ENCODE measurements at places on chromosomes 6 and 20.

- DNase-seq, result no peak
Observed at GRCh38 chr20:32462900-32463641, 104.9 kb downstream of the ASXL1 start.

DNA sequence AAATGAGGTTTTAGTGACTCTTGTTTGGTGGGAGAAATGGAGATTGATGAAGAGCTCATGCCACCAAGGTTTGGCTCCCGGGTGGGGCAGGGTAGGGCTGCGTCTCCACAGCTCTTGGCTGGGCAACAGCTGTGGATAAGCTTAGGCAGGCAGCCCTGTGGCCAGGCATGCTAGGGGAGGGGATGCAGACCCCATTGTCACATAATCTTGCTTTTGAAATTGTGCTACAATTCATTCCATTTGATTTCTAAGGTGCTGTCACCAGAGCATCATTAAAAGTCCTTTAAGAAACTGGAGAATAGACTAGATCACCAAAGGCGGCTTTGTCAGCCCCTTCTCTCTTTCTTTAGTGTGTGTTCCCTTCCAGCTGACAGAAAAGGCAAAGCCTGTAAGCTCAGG lies 574.2 kb upstream of the JAG1 start:
- no peak for DNase-seq

DNA sequence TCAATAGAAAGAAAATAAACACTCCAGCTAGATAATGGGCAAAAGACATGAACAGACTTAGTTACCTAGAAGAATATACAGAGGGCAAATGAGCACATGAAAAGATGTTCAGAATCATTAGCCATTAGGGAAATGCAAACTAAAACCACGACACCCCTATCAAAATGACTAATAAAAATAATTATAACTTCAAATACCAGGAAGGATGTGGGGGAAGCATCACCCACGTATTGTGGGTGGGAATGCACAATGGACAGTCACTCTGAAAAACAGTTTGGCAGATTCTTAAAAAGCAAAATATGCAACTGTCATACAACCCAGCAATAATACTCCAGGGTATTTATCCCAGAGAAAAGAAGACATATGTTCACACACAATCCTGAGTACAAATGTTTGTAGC lies 92.6 kb downstream of the DLL1 start:
- DNase-seq, result no peak

- DNase-seq, result no peak
Observed at GRCh38 chr6:88702956-88703556, 260.4 kb downstream of the RNGTT start.

DNA sequence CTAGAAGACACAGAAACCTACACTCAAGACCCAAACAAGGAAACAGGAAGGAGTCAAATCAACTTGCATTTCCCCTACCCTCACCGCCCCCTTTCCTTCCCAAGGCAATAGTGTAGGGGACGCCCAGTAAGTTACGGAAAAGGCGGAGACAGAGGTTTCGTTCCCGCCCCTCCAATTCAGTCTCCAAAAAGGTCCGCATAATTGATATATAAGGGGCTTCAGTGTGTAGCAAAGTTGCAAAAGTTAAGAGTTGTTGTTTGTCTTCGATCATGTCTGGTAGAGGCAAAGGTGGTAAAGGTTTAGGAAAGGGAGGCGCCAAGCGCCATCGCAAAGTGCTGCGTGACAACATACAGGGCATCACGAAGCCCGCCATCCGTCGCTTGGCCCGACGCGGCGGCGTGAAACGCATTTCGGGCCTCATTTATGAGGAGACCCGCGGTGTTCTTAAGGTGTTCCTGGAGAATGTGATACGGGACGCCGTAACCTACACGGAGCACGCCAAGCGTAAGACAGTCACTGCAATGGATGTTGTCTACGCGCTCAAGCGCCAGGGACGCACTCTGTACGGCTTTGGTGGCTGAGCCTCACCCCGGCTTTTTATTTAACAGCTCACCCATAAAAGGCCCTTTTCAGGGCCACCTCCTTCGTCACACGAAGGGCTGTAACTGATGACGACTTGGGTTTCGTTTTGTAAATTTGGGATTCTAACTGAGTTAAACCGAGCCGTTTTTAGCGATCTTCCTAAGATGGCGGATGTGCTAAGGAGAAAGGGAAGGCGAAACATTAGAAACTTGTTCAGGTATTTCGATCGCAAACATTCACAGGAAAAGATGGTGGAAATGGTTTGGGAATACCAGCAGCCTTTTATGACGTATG lies 124.6 kb upstream of the BTN3A2 start:
- peak; percentile 59 for DNase-seq

GRCh38 chr6:156881687-156882629 lies 104.8 kb downstream of the ARID1B start:
- no peak for DNase-seq

- DNase-seq, result no peak
Observed at GRCh38 chr6:170093658-170094596, 197.0 kb downstream of the DLL1 start.

GRCh38 chr6:143647732-143648131 lies 30.0 kb upstream of the PHACTR2 start:
- DNase-seq, result no peak

DNA sequence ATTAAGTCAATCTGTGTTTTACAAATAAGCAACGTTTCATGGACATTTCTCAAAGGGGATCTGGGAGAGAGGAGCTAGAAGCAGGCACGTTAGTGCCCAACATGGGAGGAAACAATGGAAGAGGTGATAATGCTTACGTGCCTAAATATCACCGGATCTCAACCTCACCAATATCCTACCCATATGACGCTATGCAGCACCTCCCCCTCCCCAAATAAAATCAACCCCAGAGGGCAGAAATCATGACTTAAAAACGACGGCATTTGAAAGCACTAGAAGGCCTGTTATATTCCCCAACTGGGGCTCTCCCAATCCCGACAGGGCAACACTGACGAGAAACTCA lies 425 bp downstream of the HBS1L start:
- DNase-seq, result no peak

GRCh38 chr20:19937651-19938420 lies 79.3 kb upstream of the NAA20 start:
- DNase-seq, result peak; percentile 12

GRCh38 chr6:103081126-103081525 lies 1687.6 kb downstream of the GRIK2 start:
- no peak for DNase-seq

GRCh38 chr6:3345836-3346235 lies 87.1 kb downstream of the PSMG4 start:
- DNase-seq, result no peak

DNA sequence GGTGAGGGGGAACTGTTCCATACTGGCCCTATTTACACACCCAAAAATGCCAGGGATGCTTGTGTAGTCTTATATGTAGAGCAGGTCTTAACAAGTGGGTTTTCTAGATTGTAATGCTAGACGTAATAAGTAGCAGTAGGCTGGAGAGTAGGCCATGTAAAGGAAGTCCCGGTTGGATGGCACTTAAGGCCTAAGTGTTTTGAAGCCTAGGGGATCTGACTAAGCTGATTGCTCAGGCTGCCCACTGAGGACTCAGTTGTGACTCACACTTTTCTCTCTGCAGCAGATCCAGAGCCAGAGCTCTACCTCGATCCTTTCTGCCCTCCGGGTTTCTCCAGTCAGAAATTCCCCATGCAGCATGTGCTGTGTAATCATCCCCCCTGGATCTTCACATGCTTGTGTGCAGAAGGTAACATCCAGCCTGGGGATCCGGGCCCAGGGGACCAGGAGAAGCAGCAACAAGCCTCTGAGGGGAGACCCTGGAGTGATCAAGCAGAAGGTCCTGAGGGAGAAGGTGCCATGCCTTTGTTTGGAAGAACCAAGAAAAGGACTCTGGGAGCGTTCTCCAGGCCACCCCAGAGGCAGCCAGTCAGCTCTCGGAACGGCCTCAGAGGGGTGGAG lies 26.6 kb downstream of the ZNF133 start:
- no peak for DNase-seq

GRCh38 chr20:17765017-17765416 lies 65.3 kb downstream of the BANF2 start:
- DNase-seq, result no peak

DNA sequence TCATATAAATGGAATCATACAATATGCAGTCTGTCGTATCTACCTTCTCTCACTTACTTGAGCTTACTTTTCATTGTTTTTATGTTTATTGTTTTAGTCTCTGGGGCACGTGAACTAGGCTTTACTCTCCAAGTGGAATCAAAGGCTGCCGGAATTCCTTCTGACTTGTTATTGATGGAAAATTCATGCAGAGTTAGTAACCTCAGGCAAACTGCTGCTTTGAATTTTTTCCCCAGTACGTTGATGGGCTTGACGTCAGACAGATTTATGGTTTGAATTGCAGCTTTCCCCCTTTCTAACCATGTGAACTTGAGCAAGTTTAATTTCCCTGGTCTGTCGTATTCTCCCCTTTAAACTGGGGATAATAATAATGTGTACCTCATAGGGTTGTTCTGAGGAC lies 68.6 kb downstream of the ZDHHC14 start:
- no peak for DNase-seq

DNA sequence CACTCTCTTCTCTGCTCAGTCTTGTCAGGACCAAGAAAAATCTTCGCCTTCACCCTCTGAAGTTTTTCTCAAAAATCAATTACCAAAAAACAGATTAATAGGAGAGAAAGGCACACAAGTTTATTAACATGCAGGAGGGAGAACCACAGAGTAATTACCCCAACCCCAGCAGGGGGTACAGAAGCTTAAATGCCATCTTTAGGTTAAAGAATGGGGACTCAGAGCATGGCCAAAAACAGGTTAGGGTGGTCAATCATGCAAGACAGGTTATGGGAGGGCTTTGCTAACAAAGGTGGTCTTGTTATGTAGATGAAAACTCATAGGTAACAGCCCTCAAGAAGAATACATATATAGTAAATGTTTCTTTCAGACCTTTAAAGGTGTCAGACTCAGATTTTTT lies 100.5 kb upstream of the BTN3A2 start:
- DNase-seq, result no peak

DNA sequence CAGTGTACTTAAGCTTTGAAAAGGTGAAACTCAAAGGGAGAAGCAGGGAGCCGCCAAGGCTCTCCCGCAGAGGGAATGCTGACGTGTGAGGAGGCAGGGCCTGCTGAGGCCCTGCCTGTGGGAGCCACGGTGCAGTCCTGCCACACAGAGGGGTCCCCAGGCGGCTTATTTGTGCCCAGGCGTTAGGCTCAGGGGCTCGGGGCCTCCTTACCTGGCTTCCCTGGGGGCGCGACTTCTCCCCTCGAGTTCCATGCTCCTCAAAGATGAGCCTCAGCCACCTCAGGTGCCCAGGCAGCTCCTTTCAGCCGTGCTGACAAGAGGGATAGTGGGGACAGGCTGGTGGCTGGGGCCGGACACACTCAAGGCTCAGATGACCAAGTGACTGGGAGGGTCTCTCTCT lies 2.2 kb upstream of the KIF25 start:
- no peak for DNase-seq

DNA sequence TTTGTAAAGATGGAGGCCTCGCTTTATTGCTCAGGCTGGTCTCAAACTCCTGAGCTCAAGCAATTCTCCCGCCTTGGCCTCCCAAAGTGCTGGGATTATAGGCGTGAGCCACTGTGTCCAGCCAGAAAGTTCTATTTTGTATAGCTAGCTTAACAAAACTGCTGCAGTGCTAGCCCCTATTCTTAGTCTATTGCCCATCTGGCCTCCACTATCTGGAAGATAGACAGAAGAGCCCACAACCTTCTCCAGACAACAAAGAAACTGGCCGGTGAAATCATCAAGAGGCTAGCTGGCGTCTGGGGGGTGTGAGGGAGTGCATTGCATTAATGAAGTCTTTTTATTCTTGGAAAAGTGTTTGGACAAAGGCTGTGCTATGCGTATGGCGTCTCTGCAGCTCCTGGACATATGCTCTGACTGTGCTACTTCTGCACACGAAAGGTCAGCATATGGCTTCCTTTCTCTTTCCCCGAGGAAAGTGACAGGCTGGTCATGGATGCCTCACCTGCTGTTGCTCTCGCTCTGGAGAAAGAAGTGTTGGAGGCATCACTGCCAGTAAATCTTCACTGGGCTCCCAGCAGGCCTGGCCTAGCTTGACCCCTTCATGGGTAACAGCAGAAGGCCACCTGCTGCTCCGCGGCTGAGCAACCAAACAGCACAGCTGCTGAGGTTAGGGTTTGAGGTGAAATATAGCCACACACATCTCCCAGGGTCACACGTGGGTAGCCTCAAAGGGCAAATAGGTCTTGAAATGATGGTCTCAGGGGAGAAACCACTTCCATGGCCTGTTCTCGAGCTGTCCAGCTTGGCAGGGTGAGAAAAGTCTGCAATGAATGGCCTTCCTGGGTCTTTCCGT lies 95.1 kb upstream of the IYD start:
- DNase-seq, result no peak

- DNase-seq, result no peak
Observed at GRCh38 chr6:21321076-21321475, 272.5 kb upstream of the SOX4 start.

DNA sequence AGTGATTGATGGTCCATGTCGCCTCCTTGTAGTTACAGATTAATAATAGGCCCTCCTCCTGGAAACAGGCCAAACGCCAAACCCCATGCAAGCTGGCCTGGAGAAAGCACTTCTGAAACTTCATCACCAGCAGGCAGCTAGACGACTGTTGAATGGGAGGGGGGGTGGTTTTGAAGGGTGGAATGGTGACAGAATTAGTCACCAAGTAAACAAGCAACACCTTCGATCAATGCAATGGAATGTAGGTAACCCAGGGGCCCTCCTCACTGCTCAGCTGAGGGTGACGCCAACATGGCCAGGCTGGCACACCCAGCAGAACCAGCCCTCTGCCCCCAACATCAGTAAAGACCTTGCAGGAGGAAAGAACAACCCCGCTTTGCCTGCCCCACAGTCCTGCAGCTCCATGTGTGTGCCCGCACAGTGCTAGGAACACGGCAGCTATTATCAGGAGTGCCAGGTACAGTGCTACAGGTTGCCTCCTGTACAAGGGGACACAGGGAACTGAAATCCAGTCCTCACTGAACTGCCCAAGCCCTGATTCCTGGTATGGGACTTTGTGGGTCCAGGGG lies 2.7 kb downstream of the BCAS1 start:
- DNase-seq, result no peak

DNA sequence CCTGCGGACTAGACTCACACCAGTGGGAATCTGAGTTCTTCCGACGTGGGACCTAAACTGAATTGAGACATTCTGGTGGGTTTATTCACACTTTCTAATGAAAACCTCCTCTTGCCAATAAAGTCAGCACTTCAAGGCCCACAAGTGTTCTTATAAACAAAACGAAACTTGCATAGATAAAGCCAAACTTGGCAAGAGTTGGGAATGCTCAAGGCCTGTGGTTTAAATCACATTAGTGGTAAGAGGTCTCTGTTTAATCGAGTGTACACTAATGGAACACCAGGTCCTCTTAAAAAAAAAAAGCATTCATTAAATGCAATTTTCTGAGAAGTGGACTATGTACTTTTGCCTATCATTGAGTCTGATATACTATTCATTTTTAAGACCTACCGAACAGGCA lies 143.3 kb downstream of the SMOC2 start:
- no peak for DNase-seq

DNA sequence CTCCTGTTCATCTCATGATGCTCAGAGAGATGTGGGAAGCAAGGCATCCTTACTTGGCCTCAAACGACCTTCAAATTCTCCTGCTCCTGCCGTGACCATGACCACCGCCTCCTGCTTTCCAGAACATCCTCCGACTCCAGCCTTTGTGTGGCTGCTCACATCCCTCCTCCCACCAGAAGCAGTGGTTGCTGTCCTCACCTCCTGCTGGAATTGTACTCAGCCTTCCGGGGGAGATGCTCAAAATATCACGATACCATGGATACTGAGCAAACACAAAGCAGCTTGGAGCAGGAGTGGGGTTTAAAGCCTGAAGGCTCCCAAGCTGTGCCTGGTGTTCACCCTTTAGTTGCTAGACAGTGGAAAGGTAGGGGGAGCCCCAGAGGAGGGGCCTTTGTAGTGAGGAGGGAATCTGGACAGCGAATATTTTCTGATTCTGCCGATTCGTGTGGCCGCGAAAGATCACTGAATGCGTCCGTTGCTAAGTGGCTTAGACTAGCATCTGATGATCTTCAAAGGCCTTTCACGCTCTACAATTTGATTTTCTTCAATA lies 9.3 kb upstream of the DUSP22 start:
- DNase-seq, result no peak

Measured in activated naive CD4-positive, alpha-beta T cell treated with Interleukin-2 at 50 U/mL for 16 hours (primary cell).